ENCODE measurements at places on chromosomes 7 and 10.
A peak's percentile ranks its signal among the peaks of the same experiment; 100 is the strongest.

GRCh38 chr7:40584667-40585433 lies 450.0 kb downstream of the SUGCT start:
- DNase-seq: no peak

DNA sequence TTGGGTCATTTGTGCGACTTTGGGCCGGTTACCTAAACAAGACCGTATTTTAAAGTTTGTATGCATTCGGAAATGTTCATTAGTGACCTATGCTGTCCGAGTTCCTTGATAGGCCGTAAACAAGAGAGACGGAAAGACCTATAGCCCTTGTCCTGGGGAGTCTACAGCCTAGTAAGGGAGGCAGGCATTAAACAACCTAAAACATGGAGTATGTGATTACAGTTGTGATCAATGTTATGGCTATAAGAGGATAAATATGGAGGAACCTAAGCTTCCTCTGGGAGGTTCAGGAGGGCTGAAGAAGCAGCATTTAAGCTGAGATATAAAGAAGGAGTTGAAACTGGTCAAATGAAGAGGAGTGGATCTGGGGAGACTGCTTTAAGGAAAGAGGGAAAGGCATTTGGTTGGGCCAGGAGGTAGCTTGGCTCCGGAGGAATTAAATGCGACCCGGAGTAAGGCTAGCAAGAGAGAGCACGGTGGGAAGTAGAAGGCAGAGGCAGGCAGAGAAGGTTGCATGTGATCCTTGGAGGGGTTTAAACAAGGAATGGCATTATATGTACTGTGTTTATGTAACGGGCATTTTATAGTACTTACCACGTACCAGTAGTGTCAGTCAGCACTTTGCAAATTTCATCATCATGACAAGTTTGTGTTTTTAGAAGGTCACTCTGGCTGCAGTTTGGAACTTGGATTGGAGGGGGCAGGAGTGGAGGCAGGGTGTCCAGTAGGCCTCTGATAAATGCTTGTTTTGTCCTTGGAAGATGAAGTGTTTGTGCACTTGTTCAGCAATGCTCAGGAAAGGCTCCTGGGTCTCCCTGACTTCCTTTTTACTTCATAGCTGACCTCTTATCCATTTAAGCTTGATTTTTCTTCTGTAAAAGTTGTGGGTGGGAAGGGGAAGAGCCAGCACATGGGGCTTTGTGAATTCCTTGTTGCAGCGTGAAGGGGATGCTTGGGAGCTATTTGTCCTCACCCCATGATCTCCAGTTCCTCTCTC lies 1.0 kb upstream of the AVPI1 start:
- peak; percentile 75 for DNase-seq

- DNase-seq: no peak
Measured at GRCh38 chr10:6363511-6363910, 160.8 kb downstream of the PFKFB3 start.

- no peak for DNase-seq
Measured at GRCh38 chr7:16023046-16023445, 336.6 kb upstream of the MEOX2 start.

GRCh38 chr10:74925708-74926107 lies 99.3 kb downstream of the KAT6B start:
- no peak for DNase-seq

GRCh38 chr10:51935341-51935740 lies 235.9 kb upstream of the CSTF2T start:
- no peak for DNase-seq

DNA sequence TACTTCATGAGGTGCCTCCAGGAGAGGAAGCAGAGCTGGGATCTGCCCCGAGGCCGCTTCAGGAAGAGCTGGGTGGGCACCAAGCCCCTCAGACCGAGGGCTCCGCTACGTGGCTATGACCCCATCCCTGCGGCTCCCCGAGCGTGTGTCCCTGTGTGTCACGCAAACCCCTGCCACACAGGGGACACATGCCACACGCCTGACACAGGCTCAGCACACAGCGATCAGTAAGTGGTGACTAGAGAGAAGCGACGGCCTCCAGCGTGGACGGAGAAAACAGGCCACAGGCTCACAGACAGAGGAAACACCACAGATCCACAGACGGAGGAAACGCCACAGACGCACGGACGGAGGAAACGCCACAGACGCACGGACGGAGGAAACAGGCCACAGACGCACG lies 18.5 kb downstream of the DIP2C start:
- DNase-seq: no peak

- DNase-seq: no peak
Measured at GRCh38 chr10:14623931-14624330, 150.8 kb downstream of the FAM107B start.

DNA sequence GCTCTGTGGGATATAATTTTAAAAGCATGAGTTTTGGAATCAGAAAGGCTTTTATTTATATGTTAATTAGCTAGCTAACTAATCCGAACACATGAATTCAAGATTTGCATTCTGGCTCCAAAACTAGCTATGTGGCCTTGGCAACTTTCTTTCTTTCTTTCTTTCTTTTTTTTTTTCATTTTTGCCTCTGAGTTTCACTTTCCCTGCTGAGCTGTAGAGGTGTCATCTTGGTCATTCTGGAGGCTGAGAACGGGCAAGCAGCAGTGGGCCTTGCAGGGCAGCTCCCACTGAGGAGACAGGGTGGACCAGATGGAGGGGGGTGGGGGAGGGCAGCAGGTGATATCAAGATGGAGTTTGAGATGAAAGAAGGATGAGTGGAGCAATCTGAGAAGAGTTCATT lies 24.8 kb upstream of the SFMBT2 start:
- no peak for DNase-seq

DNA sequence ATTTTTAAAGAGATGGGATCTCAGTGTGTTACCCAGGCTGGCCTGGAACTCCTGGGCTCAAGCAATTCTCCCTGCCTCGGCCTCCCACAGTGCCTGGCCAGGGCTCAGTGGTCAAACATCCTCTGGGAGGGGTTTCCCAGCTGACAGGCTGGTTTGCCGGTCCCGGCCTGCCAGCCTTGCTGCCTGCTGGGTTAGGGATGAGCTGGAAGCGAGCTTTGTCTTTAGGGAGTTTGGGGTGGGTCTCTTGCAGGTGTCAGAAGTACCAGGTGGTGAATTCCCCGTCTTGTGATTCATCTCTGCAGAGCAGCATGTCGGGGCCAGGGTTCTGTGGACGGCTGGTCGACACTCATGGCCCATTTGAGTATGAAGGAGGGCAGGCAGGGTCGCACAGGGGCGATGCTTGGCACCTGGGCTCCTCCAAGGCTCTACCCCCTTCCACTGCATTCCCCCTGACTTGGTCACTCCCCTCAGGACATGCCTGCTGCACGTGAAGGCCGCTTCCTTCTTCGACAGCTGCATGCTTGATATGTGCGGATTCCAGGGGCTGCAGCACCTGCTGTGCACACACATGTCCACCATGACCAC lies 30.3 kb downstream of the ZAN start:
- no peak for DNase-seq

GRCh38 chr10:97760461-97761257 lies 11.1 kb downstream of the SFRP5 start:
- DNase-seq: no peak

DNA sequence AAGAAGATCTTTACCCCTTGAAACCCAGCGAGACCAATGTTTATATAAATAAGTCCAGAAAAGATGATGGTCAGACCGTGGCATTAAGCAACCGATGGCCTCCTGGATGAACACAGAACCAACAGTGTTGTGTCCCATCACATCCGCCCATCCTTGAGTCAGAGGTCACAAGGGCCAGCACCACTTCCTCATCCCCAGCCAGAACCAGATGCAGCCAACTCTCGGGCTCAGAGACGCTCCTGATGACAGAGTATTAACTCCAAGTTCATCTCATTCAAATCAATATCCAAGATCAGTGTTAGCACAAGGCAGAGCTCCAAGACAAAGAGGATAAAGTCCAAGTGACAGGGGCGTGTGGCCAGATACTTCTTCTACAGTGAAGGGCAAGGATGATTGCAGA lies 63.5 kb downstream of the FAM53B start:
- peak; percentile 70 for DNase-seq

GRCh38 chr10:7933262-7933661 lies 115.0 kb downstream of the TAF3 start:
- DNase-seq: no peak

DNA sequence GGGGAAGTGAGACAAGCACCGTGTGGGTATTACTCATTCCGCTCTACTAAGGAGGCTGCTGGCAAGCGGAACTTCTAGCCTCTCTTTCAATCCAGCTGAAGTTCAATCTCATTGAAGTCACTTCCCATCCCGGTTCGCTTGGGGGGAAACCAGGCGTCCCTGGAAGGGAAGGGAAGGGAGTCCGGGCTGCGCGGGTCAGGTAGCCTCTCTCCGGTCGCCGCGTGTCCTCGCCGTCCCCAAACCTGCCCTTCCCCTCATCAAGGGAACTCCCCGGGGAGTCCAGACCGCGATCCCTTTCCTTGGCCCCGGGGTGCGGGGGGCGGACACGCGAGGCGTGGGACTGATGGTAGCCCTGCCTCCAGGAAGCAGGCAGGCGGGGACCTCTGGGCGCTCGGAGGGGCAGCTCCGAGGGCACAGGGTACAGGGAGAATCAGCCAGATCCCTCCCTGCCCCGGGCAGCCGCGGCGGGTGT lies 598 bp upstream of the ZEB1 start:
- DNase-seq: peak; percentile 86

DNA sequence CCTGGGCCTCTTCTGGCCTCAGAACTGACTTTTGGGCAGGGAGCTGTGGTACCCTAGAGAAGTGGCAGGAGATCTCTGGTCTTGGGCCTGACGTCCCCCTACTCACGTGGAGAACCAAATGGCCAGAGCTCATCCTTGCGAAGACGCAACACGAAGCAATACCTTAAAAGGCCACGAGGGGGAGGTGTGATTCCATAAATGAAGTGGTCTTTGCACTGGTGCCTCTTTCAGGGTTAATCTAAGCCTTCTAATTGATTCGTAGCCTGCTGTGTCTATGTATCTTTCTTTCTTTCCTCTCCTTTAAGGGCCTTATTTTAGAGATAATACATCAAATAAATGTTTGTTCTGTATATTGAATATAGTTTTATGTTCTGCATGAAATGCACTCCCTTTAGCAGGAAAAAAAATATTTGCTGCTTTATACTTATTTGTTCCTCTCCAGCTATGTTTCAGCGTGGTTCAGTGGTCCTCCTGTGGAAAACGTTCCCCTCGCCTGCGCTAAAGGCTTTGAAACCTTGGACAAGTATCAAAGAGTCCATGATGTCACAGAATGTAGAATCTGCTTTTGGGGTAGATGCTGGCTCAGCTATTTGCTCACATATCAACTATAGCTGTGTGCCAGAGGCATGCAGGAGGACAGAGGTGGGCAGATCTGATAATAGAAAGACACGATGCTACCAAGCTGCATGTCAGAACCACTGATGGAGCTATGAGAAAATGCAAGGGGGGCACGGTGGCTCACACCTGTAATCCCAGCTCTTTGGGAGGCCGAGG lies 41.0 kb downstream of the STRA8 start:
- DNase-seq: peak; percentile 83

DNA sequence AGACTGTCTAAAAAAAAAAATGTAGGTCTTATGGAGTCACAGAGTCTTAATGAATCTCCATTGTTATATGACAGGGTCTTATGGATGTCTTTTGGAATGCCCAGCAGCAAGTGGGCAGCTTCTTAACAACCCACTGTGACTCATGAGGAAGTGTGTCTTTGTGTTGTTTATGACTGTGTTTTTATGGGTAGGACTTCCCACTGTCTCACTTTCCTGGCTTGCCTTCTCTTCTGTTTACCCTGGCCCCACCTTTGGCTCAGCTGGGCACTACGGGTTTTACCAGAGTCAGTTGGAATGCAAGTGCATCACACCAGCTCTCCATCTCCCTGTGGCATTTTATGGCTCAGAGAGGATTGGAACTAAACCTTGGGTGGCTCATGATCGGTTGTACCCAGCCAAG lies 580.5 kb downstream of the AUTS2 start:
- no peak for DNase-seq

GRCh38 chr10:42864575-42864974 lies 82.0 kb downstream of the BMS1 start:
- DNase-seq: peak; percentile 17

DNA sequence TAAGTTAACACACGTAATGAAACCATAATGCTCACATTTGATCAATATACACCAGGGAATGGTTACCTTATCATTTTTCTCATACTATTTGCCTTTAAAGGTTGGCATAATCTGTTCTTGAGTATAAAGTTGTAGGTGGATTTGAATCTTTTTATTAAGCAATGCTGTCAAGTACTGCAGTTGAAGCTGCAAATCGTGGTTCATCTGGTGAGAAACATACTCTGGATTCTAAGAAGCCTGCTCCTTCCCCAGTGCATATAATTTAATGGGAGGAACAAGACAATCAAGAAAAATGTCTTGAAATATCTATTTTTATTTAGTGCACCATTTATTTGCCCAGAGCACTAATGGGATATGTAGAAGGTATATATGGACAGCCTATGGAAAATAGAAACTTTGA lies 68.7 kb upstream of the DLX6 start:
- no peak for DNase-seq

DNA sequence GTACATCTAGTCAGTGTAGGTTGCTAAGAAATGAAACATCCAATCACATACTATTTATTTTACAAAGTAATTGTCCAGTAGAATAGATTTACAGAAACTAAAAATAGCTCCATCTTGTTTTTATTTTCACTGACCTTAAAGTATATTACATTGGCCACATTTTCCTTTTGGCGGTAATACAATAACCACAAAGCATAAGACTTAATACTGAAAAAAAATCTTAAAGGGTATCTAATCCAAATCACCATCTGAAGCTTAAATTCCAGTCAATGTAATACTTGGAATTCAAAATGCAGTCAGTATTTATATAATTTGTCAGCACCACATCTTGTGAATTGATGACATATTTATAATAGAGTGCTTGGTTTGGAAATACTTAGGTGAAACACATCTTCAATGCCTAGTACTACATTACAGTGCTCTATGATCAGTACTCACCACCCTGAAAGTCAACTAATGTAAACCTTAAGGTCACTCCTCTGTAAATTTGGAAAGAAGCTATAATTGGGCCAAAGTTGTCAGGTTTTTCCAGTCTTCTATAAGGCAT lies 8.9 kb downstream of the ANKMY2 start:
- DNase-seq: no peak

DNA sequence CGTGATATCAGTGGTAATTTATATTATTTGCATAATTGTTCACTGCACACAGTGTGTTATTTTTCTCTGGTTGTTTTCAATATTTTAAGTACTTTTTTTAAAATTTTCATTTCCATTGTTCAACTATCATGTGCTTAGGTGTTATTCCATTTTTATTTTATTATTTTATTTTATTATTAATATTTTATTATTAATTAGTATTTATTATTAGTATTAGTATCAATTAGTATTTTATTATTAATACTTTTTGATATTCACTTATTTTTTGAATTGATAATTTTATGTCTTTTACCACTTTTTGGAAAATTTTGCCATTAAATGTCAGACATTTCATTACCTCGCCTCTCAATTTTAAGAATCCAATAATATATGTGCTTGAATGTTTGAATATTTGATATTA lies 593.8 kb upstream of the GRM3 start:
- no peak for DNase-seq

GRCh38 chr10:52778511-52779392 lies 6.2 kb upstream of the MBL2 start:
- peak; percentile 49 for DNase-seq

- no peak for DNase-seq
Measured at GRCh38 chr7:88204525-88205110, 15.2 kb downstream of the SRI start.

- peak; percentile 34 for DNase-seq
Measured at GRCh38 chr7:84092207-84092606, 102.4 kb downstream of the SEMA3A start.

Data from cardiac fibroblast (primary cell).